CD8-positive, alpha-beta memory T cell (primary cell): ENCODE measurements at places on chromosomes 5 and 9.
A peak's percentile ranks its signal among the peaks of the same experiment; 100 is the strongest.

DNA sequence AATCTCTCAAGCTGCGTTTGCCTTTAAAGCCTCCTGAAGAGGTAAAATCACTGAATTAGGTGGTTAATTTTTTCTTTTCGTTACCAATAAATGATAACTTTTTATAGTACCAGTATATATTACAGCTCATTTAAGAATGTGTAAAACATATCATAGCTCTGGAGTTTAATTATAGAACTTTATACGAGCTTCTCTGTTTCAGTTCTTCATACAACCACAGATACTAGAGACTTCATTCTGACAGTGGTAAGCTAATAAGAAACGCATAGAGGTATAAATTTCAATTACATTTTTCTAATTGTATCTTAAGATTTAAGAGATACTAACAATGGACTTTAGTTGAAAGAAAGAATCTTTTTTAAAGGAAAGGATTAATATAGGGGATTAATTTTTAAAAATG is 73.9 kb downstream of the PBX3 start:
- DNase-seq, result no peak

DNA sequence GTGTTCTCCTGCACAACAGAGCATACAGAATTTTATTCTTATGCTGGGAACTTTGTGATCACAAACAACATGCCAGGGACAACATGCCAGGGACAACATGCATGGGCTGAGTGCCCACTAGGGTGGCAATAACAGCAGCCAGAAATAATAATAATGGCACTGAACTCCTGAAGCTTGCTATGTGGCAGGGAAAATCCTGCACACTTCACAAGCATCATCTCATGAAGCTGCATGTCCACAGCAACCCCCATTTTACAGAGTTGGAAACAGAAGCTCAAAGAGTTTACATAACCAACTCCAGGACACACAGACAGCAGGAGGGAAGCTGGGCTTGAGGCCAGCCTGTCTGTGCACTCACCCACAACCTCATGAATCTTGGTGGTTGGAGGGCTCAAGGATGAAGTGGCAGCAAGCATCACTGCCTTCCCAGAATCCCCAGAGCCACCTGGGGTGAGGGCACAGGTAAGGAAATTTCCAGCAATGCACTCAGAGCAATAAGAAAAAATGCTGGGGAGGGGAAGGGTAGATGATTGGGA is 111.4 kb downstream of the GABBR2 start:
- no peak for DNase-seq

DNA sequence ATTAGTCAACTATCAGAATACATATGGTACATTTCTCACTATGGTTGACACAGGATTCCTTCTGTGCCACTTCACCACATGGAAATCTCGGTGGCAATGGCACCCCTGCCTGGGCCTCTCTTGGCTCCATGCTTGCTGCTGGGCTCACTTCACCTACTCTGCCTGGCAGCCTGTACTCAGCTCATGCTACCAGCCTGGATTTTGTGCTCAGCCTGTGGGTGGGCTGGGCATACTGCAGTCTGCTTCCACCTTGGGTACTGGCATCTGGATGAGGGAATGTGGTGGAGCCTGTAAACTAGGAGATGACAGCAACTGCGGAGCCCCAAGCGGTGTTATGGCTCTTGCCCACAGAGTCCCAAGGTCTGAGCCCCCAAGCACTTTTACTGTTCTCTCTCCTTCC is 604.1 kb downstream of the MTRR start:
- DNase-seq, result no peak

DNA sequence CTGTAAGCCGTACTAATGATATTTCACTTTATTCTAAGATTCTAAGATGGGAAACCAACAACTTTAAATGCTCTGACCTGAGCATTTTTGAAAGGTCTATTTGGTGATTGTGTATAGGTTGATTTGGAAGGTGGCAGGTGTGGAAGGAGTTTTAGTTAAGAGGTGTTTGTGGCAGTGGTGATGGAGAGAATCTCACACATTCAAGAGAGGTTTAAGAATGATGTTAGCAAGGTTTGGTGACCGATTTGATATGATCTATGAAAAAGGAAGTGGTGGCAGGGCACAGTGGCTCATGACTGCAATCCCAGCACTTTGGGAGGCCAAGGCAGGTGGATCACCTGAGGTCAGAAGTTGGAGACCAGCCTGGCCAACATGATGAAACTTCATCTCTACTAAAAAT is 319.2 kb upstream of the CD180 start:
- DNase-seq, result peak; percentile 51

DNA sequence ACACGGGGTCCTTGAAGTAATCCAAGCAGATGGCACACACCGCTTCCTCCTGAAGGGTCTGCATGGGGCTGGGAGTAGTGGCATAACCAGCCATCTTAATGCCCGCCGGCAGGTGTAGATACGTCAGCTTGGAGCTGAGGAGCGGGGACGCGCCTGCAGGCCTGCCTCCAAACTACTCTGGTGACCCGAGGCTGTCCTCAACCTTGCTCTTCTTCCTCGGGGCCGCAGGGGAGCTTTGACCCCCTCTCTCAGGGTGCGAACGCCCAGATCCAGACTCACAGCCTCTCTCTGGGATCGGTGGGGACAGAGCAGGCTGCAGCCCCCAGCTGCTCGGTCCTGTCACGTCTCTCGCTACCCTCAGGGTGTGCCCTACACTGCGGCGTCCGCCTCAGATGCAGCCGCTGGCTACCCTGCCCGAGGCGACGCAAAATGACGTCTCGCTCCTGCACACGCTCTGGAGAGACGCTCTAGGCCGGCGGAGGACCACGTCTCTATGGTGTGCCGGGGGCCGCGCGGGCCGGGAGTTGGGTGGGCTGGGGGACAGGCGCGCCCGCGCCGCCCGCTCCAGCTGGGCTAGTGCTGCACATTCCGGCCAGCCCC is at the start of gene TRIM52:
TSS of gene TRIM52 (minus strand) at position 424 of the 600 bp plus-strand sequence. CDS start at position 94, 330 bp downstream.
- DNase-seq, result peak; percentile 84

DNA sequence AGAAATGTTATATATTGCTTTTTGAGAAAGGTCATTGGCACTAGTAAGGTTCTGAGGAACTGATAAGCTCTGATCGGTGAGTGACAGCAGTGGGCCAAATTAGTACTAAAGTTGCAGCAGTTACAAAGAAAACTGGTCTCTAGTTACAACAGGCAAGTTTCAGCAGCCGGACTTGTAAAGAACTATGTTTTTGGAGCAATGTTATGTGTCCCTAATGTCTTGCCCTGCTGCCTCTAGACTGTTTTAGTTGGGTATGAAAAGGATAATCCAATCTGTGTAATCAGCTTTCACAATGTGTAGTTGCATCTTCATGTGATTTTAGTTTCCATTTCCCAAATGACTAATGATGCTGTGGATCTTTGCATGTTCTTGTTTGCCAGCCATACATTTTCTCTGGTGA is 113.5 kb downstream of the CAMK4 start:
- no peak for DNase-seq

DNA sequence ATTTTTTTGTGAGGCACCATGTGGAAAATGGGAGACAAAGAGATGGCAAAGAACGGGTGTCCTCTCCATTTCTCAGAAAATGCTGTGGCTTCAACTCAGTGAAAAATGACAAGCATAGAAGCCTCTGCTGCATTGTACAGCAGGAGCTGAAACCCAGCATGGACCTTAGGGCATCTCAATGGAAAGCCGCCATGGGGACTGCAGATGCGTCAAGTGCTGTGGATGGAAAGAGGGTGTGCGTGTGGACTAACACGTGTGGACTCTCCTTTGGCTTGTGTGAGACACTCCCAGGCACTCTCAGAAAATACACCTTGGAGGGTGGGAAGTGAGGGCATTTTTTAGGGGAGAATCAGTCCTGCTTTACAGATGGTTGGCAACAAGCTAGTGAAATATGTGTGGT is 2.2 kb upstream of the GLRX start:
- DNase-seq, result no peak

GRCh38 chr5:176466245-176466871 is 18.2 kb downstream of the FAF2 start:
- no peak for DNase-seq

DNA sequence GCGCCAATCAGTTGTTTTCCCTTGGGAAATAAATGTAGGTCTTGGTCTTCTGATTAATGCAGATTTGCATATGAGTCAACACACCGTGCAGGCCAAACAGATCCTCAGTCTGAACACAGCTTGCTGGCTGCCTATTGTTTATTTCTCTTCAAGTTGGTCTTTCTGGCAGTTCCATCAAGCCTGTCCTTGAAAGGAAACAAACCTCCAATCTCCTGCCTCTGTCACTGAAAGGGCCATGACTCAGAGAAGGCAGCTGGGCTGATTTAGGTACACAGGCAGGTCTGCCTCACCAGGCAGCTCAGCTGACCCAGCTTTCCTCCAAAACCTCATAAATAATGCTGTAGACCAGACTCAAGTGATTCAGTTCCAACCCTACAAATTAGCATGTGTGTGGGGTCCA is 175.9 kb downstream of the MAN2A1 start:
- DNase-seq, result no peak

GRCh38 chr5:5572010-5572865 is 149.8 kb downstream of the ICE1 start:
- DNase-seq, result no peak

DNA sequence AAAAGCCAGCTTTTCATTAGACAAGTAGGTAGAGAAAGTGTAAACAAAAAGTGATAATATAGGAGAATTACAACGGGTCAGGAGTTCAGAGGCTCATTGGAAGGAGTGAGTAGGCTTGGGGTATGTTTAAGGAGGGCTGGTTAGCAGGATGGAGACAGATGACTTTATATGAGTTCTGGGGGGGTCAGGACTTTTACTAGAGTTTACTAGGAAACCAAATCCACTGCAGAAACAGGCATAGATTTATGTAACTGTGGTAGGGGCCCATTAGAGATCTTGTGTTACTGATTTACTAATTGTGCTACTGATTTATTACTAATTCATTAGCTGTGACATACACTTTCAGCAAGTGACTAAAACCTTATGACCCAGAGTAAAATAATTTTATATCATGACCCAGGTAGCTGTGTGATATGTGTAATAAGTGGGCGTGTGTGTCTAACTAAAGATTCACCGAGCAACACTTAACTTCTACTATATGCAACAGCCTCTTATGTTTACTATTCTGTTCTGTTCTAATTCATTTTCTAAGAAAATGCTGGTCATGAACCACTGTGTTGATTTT is 73.5 kb downstream of the IQGAP2 start:
- DNase-seq, result no peak

DNA sequence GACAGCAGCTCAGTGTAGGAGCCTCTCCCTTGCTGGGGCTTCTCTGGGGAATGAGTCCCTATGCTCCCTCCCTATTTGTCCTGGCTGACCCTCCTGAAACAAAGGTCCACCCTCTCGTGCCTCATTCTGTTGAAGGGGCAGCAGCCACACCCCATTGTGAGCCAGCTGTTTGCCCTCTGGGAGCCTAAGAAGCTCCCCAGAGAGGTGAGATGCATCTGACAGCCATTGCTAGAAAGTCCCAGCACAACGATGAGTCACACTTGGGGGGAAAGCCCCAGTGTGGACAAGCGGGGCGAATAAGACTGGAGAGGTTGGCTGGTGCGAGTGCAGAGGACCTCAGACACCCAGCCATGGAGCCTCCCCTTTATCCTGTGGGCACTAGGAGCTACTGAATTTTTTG is 101.4 kb downstream of the PPARGC1B start:
- no peak for DNase-seq

DNA sequence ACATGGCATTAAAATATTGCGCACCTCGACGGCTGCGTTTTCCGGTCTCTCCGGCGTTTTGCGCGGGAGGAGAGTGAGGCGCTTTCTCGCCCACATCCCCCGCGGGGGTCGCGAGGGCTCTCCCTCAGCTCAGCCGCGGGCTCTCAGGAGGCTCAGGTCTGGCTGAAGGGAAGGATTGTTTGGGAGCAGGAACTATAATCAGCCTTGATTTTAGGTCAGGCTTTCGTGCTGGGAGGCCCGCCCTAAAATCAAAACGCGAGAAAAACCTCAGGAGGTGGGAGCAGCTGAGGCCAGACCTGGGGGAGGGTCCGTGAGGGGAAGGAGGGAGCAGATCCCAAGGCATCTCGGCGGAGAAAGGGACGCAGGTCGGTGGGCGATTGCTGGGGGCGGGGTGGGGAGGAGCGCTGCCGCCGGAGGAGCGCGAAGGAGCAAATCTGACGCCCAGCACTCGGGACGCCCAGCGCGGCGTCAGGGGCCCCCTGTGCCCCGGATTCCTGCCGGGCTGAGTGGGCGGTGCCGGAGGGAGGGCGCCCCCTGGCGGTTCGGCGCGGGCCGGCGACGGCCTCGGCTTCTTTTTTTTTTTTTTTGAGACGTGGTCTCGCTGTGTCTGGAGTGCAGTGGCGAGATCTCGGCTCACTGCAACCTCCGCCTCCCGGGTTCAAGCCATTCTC is 18.7 kb upstream of the RNF130 start:
- peak; percentile 72 for DNase-seq

DNA sequence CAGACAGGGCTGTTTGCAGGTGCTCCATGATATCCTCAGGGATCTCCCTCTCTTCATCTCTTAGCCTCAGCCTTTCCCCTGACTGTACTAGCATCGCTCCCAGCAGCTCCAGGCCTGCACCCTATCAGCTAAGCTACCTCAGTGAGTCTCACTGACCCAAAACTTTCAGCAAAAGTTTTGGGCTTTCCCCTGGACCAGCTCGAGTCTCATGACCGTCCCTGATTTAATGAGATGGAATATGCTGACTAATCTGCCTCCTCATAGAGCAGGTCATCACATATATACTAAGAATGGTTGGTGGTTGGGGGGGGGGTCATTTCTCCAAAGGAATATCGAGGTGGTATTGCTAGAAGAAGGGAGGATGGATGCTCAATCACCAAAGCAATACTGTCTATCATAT is 151.5 kb downstream of the NR3C1 start:
- DNase-seq, result no peak

GRCh38 chr9:124372038-124372437 is 43.2 kb downstream of the PSMB7 start:
- no peak for DNase-seq

DNA sequence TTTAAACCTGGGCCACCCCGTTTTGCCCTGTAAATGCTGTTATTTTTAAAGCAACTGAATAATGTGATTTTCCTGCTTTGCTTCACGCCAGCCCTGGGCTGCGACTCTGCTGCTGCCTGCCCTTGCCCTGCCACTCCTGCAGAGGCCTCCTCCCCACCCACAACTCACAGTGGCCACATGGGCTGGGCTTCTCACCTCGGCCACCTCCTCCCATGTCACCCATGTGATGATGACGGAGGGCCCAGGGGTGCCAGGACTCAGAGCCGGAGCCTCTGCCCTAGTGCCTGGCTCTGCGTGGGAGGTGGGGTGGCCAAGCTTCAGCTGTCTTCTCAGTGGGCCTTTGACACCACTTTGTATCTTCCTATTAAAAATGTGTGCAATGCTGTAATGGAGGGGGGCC is 48.1 kb upstream of the NKD2 start:
- no peak for DNase-seq

GRCh38 chr5:107687937-107688336 is 17.2 kb upstream of the EFNA5 start:
- DNase-seq, result no peak

GRCh38 chr5:89011778-89012711 is 129.1 kb upstream of the MEF2C start:
- DNase-seq, result no peak

GRCh38 chr5:87541033-87541432 is 128.3 kb upstream of the CCNH start:
- DNase-seq, result no peak

DNA sequence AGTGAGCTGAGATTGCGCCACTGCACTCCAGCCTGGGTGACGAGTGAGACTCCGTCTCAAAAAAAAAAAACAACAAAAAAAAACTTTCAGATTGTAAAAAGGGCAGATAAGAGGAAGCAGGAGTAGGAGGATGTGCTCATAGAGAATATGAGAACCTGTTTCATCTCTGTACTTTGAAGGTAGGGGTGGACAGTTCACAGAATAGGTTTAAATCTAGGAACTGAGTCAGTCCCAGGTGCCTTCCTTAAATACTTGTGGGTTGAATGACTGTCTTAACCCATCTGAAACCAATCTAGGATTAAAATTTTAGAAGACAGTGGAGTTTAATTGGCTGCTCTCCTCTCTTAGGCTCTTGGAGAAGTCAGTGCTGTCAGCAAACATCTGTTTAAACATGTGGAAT is 12.4 kb downstream of the POLK start:
- no peak for DNase-seq
